Stimulated activated CD8-positive, alpha-beta memory T cell treated with anti-CD3 and anti-CD28 coated beads, Interleukin-12 subunit alpha, Interleukin-12 subunit beta, amount 100 ng/mL, for 1 hour (primary cell): ENCODE measurements at places on chromosomes 7 and 10.

DNA sequence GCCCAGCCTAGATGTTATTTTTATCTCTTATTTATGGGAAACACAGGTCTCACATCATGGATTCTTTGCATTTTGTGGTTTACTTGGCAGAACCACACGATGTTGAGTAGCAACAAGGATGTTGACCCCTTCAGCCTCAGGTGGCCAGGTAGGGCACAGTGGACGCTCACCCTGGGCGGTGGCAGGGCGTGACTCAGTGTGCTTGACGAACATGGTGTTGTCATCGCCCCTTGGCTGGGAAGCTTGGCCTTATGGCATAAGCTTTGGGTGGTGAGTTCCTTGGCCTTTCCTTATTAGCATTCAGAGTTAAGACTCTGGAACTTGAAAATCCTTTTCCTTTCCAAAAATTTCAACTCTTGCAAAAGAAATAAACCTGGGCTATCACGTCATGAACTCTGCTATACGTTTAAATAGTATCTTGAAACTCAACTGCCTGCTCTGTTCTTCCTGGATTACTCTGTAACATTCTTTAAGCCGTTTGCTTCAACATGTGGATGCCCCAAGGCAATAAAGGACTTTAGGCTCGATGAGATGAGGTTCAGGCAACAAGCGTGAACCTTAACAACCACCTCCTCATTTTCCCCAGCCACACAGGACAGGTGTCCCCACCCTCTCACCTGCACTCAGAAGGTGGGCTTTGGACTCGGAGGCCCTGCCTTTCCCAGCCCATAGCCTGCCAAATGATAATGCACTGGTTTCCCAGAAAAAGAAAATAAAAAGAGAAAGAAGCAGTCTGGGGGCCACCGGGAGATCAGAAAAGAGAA, 22.5 kb upstream of the ECHDC3 start:
- DNase-seq: no peak

- DNase-seq: no peak
Observed at GRCh38 chr7:12586271-12586670, 15.8 kb downstream of the SCIN start.

DNA sequence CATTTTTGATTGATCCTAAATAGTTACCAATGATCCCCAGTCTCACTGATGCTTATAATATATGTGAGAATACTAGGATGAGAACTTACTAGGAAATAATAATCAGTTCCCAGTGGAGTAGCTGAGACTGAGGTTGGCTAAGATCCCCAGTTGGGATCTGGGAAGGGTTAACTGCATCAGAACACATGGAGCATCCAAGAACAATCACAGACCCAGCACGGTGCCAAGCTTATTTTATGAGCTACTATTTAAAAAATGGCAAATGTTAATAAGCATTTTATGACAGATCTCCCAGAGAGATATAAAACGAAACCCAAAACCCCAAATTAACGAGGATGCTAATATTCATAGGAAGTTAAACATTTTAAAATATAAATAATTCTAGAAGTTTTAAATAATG, 379.5 kb downstream of the THSD7A start:
- no peak for DNase-seq

DNA sequence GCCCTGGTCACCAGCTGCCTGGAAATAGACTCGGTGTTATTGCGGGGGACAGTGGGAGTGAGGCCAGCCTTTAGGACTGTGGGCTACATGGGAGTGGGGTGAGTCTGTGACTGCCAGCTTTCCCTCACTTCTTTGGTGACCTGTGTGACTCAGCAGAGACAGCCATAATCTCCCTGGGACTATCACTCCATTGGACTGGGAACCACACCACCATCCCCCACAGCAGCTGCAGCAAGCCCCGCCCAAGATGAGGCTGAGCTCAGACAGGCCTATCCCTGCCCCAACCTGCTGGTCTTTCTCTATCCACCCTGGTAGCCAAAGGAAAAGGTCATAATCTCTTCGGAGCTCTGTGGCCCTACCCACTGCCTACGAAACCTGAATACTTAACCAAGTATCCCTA, 263.2 kb downstream of the FZD1 start:
- no peak for DNase-seq

DNA sequence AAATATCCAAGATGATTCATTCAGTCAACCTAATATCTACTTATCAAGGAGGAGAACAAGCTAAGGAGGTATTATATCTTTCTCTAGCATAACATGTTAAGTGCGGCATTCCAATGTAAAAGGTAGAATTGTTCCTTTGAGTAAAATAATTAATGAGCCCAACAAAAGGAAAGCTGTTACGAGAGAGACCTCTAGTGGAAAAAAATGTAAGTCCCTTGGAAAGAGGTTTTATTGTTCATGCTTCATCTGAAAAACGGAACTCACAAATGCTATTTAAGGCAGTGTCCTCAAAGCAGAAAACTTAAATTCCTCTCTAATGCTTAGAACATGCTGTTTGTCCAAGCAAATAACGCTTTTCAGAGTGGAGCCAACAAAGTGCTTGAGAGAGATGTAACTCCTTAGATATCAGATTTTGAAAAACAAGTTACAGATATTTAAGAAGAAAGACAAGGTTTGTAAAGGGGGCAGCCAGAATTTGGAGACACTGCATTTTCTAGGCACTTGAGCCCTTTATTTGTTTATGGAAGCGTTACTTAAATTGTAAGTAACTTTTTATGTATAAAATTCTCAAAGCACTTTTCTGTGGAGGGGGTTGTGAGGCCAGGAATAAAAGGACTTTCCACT, 119.9 kb downstream of the TFEC start:
- DNase-seq: no peak

DNA sequence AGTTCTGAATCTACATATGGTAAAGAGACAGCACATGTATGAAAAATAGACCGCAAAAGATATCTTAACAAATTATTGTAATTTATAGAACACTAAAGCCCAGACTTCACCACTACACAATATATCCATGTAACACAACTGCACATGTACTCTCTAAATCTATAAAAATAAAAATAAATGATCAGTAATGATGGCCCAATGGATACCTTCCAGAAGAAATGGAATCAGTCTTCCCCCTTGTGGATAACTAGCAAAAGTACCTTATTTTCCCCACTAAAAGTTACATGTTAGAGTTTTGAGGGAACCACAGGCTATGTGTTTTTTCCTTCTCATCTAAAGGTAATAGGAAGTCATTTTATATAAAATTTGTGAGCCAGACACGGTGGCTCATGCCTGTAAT, 25.7 kb downstream of the C7orf25 start:
- no peak for DNase-seq

- no peak for DNase-seq
Observed at GRCh38 chr7:156257904-156258303, 382.7 kb upstream of the RNF32 start.

GRCh38 chr7:46661431-46661830, 740.4 kb upstream of the IGFBP3 start:
- no peak for DNase-seq

GRCh38 chr7:107874605-107875446, 16.2 kb upstream of the DLD start:
- DNase-seq: peak; percentile 14

- DNase-seq: no peak
Observed at GRCh38 chr10:70762441-70763175, 22.6 kb downstream of the TBATA start.

DNA sequence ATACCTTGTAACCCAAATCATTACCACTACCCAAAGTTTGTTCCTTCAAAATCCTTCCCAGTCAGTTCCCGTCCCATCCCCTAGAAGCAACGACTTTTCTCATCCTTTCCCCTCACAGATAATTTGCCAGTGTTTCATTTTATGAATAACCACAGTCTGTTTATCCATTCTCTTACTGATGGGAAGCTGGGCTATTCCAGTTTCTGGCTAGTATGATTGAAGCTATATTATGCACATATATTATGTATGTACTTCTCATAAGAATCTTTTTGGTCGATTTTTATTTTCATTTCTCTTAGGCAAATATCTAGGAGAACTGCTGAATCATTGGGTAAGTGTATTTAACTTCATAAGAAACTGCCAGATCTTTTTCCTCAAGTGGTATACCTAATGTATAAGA, 114.6 kb downstream of the ZNF438 start:
- no peak for DNase-seq

GRCh38 chr10:60896810-60897209, 47.2 kb downstream of the RHOBTB1 start:
- DNase-seq: no peak

DNA sequence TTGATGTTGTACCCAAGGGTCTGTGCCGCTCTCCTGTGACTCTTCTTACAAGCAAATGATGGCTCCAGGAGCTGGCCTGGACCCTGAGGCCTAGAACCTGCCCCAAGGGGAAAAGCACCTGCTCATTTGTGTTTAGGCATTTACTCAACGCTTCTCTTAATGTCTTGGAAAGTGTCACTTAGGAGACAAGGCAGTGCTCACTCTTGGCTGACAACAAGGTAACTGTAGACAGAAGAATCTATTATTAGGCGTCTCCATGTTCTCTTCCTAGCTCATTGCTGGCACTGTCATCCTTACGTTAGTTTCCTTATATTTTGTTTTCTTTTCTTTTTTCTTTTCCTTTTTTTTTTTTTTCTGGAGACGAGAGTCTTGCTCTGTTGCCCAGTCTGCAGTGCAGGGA, 38.1 kb upstream of the SUN1 start:
- no peak for DNase-seq

GRCh38 chr7:27156508-27156898, at the start of gene HOXA7:
HOXA7 (minus strand) TSS chr7:27156675; CDS start chr7:27156545, 130 bp downstream.
- no peak for DNase-seq

- DNase-seq: no peak
Observed at GRCh38 chr10:51911723-51912122, 212.3 kb upstream of the CSTF2T start.

GRCh38 chr7:21671859-21672258, 129.0 kb downstream of the DNAH11 start:
- DNase-seq: no peak
